ENCODE measurements at places on chromosomes 2 and 18. TPM values are rescaled to one million over a fixed set of nuclear protein-coding genes. Genes with fewer than 3 reads are reported as not detected.

DNA sequence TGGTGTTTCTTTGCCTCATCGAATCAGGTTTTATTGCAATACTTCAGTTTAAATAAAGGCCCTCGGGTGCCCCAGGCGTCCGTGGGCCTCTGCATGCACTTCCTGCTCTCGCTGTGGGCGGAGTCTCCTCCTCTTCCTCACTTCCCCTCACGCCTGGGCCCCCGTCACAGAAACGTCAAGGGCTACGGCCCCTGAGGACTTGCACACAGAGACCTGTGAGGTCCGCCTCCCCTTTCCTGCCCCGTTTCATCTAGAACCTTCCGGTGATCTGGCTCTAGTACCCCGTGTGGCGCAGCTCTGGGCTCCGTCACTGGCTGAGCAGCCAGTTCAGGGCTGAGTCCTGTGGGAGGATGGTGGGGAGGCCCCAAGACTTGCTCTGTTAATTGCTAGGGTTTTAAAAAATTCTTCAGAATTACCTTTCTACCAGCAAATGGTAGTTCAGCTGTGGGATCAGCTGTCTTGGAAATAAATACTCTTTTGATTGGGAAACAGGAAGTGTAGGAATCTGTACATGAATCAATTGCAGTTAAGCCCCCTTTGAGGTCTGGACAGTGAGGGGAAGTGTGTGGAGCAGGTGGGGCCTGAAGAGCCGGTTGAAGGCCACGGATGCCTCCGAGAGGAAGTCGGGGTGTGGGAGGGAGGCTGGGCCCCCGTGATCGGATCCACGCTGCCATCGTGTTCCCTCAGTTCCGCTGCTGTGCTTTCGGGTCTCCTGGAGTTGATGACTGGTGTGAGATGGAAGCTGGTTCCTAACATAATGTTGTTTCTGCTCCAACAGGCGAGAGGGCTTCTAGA lies 10.2 kb downstream of the NFATC1 start:
- peak; percentile 76 for DNase-seq

DNA sequence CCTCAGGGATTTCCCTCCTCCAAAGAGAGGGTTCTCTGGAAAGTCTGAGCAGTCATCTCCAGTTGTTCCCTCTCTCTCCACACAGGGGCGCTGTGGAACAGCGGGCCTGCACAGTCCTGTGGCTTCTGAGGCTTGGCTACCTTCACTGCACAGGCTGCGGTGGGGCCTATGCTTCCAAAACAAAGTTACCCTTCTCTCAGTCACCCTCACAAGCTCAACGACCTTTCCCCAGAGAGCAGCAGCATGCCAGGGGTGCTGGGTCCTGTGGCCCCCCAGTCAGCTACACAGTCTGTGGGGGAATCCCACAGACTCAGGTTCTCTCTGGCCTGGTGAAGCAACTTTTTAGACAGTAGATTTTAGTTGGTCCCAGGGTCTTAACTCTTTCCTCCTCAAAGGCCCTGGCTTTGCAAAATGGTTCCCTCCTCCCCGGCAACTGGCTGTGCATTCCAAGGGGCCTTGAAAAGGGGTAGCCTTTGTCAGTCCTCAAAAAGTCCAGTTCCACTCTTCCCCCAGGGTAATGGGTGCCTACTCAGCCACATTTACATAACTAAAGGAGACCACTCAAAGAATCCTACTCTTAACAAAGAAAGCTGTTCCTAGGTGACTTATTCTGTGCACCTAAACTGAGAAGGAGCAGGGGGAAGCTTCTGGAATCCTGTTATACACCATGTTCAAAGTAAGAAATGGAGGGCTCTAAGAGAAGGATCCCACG lies 14.9 kb downstream of the B3GNT7 start:
- no peak for DNase-seq

Gene NLRC4
- total RNA-seq, result not detected

- DNase-seq, result peak; percentile 20
These were observed 11.1 kb upstream of the CYS1 start for GRCh38 chr2:10091182-10091888.

GRCh38 chr2:144645083-144645778 lies 125.3 kb upstream of the ZEB2 start:
- no peak for DNase-seq

DNA sequence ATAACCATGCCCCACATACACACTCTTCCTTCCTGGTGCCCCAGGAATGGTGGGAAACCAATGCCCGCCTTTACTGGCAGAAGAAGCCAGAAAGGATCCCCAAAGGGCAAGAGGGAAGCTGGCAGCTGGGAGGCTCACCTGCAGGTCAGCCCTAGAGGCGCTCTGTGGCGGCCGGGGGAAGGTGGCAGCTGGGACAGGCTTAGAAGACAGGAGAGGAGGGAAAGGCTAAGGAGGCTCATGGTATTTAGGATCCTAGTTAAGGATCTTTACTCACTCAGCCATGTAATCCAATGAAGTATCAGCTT lies 23.8 kb downstream of the ADRA2B start:
- no peak for DNase-seq

DNA sequence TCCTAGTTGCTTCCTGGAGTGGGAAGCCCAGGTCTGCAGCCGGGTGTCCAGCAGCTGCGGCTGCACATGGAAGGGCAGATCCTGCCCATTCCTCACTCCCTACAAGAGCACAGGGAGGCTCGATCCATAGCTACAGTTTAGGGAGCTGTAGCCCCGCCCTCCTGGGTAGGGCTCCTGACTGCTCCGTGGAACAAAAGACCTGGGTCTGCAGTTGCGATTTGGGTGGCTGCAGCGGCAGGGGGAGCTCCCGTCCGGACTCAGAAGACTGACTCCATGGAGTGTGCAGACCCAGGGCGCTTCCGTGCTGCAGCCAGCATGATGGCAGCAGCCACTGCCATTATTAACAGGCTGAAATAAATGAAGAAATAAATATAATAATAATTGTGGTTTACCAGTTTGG lies 157.3 kb downstream of the CTNNA2 start:
- no peak for DNase-seq

Gene GYPC
- total RNA-seq, result 98.3 TPM

DNA sequence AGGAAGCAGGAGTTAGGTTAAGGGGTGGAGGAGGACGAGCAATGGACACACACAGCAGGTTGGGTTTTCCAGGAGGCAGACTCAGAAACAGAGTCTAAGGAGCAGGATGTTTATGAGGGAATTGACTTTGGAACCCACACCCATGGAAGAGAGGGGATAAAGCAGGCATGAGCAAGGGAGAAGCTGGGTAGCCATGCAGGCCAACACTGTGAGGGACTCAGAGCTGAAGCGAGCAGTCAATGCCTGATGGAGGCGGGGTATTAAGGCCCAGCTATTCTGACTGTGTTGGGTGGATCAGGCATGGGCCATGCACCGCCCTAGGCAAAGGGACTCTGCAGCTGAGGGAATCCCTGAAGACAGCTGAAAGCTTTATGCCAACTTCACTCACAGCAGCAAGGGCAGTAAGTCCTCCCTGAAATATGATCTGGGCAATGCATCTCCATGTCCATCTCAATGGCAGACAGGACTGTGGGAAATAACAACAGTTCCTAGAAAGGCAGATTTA lies 37.6 kb downstream of the TEX51 start:
- DNase-seq, result no peak

GRCh38 chr2:239690651-239691631 lies 290.1 kb upstream of the HDAC4 start:
- no peak for DNase-seq

- no peak for DNase-seq
These were observed 10.4 kb downstream of the EN1 start for GRCh38 chr2:118837067-118837466.

Gene CCDC102B
- total RNA-seq, result 1.5 TPM

DNA sequence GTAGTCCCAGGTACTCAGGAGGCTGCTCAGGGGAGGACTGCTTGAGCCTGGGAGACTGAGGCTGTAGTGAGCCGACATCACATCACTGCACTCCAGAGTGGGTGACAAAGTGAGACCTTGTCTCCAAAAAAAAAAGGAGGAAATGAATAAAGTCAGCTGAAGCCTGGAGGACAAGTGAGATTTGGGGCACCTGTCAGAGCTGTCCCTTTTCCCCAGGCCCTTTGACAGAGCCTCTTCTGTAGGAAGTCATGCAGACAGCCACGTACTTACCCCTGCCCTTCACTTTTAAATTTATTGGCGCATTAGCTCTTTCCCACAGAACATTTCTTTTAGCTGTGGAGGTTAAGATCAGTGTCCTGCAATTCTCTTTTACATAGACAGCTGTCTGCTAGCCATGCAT lies 151.0 kb upstream of the DNMT3A start:
- DNase-seq, result no peak

DNA sequence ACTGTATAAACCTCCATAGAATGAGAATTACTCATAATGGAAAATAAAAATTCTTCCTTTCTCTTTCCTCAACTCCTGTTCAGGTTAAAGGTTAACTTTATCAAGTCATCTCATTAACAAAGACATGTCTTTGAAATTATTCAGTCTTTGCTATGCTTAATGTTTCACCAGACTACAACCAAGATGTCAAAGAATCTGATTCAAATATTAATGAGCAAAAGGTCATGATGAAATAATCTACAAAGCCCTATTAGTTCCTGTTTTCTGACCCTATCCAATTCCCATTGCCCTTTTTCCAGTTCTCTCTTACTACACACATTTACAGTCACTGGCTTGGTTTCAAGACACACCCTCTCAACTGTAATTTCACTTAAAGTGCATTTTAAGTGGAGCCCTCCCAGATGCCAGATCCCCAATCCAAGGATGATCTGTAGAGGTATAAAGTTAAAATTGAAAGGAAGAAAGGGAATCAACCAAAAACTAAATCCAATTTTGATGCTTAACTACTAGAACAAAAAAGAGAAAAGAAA lies 246.9 kb upstream of the CYP26B1 start:
- no peak for DNase-seq

- DNase-seq, result no peak
These were observed 559.9 kb downstream of the TSN start for GRCh38 chr2:122315306-122315705.

DNA sequence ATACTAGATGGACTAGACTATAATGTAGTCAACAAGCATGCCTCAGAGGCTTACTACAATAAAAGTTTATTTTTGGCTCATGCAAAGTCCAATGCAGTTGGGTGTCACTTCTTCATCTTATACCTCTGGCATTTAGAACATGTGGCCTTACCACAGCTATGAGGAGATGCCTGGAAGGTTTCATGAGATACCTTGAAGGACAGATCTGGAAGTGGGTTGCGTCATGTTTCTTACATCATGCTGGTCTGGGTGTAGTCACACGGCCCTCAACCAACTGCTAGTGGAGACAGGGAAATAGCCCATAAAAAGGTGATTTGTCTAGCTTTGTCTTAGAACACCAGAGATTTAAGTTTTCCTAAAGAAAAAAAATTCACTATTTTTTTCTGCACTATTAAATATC lies 91.7 kb upstream of the MMADHC start:
- DNase-seq, result no peak

DNA sequence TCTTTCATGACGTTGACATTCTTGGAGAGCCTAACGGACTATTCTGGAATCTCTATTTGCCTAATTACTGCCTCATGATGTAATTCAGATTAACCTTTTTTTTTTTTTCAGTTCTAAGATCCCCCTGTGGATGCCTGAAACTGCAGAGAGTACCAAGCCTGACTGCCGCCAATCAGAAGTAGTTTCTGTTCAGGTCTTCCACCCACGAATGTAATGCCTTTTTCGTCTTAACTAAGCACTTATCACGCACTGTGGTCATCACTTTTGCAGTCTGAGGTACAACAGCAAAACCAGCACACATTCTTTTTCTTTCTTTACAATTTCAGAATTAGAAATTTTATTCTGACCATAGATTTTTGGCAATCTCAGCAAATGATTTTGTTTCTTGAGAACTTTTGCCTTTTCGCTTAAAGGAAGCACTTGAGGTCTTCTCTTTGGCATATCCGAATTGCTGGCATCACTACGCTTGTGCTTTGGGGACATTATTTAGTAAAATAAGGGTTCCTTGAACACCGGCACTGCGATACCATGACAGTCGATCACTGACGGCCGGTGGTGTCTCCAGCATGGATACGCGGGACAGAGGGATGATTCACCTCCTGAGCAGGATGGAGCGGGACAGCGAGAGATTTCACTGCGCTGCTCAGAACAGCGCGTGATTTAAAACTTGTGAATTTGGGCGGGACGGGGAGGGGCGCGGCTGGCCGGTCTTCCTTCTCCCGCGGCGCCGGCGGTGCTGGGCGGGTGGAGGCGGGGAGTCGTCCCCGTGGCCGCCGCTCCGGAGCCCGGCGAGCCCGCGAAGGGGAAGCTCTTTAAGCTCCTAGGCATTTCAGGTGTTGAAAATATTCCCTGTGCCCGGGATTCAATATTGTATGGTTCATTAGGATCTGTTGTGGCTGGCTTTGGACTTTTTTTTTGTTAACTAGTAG lies 32.0 kb upstream of the GPR55 start:
- no peak for DNase-seq

Gene VAMP5
- total RNA-seq, result 9.3 TPM

Gene SCN7A
- total RNA-seq, result 0.05 TPM

DNA sequence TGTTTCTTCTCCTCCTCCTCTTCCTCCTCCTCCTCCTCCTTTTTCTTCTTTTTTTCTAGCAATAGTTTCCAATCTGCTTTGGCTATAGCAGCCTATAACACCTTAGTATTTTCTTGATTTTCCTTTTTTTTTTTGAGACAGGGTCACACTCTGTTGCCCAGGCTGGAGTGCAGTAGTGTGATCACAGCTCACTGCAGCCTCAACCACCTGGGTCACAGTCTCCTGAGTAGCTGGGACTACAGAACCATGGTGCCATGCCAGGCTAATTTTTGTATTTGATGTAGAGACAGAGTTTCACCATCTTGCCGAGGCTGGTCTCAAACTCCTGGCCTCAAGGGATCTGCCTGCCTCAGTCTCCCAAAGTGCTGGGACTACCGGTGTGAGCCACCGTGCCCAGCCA lies 10.7 kb upstream of the THNSL2 start:
- no peak for DNase-seq

Gene GALNT3
- total RNA-seq, result 2.3 TPM

DNA sequence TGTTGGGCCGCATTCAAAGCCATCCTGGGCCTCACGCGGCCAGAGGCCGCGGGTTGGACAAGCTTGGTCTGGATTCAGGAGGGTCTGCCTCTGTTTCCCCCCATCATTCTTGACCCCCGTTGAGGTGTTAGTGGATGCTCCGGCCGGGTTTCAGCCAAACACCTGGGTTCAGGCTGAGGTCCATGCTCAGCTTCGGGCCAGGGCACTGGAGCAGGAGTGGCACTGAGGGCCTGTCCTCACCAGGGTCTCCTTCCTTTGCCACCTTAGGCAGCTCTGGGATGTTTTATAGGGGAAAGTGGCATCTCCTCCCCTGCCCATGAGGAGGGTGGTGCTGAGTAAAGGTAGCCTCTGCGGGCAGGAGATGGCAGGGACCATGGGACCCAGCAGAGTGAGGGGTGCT lies 76.9 kb upstream of the SMAD2 start:
- no peak for DNase-seq

DNA sequence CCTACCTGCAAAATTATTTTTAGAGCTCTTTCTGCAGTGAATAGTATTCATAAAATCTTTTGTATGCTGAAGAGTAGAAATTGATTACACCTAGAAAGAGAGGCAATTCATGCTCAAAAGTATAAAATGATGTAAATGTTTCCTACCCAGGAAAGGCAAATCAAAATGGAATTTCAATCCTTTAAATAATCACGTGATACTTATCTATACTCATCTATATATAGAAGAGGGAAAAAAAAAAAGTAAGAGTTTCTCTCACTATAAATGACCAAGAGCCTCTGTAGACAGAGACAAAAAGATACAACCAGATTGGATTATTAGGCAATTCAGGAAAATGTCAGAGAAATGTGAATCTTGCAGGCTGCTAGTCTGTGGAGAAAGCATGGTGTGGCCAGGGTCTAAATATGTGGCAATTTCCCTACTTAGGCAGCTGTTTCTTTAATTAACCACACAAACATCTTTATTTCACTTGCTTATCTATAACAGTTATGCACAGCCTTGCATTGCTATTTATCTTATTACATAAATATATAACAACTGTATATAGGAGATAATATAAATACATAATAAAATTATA lies 39.5 kb downstream of the METTL8 start:
- DNase-seq, result no peak

All from activated T-cell treated with anti-CD3 and anti-CD28 coated beads, Interleukin-2, amount 50 U/mL, for 4 hours (primary cell).